ENCODE measurements at places on chromosomes 16 and 17.

- no peak for DNase-seq
These were observed 8.9 kb downstream of the CA10 start for GRCh38 chr17:52149626-52150025.

- DNase-seq: no peak
These were observed 15.2 kb downstream of the NXPH3 start for GRCh38 chr17:49590874-49591273.

DNA sequence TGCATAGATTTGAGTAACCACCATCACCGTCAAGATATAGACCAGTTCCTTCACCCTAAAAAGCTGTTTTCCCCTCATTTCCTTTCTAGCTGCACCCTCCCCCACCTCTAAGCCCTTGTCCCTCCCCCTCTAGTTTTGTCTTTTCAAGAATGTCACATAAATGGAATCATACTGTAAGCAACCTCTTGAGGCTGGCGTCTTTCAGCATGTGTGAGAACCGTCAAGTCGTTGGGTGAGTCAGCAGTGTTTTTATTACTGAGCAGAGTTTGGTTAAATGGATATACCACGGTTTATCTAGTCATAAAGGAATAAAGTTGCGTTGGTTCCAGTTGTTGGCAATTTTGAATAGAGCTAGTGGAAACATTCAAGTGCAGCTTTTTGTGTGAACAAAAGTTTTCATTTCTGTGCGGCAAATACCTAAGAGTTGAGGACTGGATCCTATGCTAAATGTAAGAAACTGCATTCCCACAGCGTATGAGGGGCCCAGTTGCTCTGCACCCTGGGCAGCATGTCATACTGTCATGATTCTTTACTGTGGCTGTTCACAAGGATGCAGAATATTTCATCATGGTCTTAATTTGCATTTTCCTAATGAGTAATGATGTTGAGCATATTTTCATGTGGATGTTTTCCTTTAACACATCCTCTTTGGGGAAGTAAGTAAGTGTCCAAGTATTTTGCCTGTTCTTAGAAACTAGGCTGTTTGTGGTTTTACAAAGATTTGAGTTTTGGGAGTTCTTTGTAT, 264.3 kb downstream of the CPPED1 start:
- no peak for DNase-seq

DNA sequence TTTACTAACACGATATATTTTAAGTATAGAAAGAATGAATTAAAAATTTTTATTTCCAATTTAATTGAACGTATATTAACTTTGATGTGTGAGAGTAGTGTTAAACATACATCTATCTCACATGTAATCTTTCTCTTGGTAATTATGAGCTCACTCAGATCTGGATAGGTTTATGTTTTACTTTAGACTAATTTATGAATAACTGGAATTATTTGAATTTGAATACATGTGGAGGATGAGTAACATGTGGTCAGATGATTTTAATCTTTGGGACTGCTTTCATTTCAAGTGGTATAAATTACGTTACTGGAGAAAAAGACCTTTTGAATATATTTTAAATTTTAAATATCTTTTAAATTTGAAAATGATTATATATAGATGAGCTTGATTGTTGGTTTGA, 49.9 kb upstream of the RHBDL3 start:
- DNase-seq: no peak

DNA sequence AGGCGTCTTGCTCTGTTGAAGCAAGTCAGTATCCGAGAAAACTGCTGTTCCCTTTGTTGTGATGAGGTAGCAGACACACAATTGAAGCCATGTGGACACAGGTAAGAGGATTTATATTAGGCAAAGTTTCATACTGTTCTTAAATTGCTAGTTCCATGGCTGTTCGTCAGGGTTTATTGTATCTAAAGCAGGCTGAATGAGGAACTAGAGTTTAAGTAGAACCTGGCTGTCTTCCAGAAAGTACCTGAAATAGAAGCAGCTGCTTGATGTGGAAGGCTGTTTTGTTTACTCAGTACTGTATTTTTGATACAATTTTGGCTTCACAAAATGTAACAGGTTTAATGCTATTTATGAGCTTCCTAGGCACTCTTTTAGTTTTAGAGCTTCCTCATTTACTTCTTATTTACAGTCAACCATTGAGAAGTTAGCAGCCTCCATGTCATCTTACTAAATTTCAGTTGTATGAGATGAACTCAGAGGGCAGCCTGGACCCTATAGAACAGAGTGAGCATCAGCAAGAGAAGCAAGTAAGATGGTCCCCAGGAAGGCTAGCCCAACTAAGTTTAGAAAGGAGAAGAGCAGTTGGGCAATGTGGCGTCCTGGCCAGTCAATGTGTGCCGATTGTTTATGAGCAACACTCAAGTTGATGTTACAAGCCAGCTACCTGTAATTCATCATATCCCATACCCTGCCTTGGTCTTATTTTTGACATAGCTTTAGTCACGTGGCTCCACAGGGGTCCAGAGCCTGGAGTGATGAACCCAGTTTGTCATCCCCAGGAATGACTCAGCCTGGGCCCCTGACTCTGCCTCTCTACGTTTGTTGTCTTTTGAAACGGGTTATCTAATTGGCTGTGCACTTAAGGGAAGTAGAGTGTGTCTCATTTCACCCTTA, 9.7 kb upstream of the ARL2BP start:
- no peak for DNase-seq

DNA sequence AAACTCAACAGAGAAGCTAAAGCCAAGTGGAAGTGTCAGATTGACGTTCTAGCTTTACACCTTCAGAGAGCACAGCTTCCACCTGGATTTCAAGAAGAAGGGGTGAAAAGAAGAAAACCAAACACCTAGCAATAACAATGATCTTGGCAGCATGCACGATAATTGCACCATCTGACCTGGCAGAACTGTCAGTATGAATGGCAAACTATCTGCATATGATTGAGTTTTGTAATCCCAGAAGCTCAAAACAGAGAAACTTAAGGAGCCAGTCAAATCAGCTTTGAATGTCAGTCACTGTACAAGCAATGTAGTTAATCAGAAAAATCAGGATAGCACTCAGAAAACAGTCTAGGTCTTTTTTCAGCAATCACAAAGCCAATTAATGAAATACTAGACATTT, 427.1 kb downstream of the ZFHX3 start:
- DNase-seq: no peak

- DNase-seq: no peak
These were observed 21.5 kb upstream of the KIFC3 start for GRCh38 chr16:57823836-57824235.

DNA sequence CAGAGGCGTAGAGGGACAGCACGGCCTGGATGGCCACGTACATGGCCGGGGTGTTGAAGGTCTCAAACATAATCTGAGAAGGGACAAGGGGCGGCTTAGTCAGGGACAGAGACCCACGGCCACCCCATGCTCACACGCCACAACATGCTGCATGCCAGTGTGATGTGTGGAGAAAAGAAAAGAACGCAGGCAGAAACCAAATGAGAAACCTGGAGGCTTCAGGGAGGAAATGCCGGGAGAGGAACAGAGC, 1.1 kb downstream of the ACTG1 start:
- DNase-seq: no peak

DNA sequence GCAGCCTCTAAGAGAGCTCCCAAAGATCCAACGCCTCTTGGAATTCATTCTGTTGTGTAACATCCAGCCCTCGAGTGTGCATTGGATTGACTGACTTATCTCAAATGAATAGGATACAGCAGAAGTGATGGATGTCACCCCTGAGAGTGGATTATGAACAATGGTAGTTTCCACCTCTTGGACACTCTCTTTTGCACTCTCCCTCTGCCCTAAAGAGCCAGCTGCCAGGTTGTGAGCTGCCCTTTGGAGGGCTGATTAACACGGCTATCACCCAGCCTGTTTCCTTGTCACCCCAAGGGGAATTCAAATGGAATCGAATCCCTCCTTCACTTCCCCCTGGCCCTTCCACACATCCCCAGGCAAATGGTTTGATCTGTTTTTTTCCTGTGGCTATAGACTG, 21.2 kb upstream of the HAPSTR1 start:
- no peak for DNase-seq

- DNase-seq: peak; percentile 30
These were observed 31.4 kb upstream of the PMFBP1 start for GRCh38 chr16:72203401-72203800.

- no peak for DNase-seq
These were observed 27.0 kb downstream of the CBFB start for GRCh38 chr16:67055712-67056487.

DNA sequence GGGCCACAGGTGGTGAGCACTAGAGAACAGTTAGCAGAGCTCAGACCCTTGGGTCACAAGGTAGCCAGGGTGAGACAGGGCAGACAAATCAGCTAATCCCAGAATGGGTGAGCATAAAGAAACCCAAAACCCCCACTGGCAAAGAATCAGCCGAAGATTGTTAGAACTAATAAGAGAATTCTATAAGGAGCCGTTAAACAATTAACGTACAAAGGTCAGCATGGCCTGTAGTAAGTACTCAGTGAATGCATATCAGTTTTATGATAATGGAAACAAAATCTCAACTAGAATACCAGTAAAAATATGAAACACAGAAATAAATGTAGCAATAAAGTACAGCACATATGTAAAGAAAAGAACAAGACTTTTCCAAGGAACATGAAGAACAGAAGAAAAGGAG, 168.6 kb downstream of the NTN1 start:
- DNase-seq: no peak

GRCh38 chr16:71542377-71542776, 16.2 kb downstream of the CHST4 start:
- no peak for DNase-seq

DNA sequence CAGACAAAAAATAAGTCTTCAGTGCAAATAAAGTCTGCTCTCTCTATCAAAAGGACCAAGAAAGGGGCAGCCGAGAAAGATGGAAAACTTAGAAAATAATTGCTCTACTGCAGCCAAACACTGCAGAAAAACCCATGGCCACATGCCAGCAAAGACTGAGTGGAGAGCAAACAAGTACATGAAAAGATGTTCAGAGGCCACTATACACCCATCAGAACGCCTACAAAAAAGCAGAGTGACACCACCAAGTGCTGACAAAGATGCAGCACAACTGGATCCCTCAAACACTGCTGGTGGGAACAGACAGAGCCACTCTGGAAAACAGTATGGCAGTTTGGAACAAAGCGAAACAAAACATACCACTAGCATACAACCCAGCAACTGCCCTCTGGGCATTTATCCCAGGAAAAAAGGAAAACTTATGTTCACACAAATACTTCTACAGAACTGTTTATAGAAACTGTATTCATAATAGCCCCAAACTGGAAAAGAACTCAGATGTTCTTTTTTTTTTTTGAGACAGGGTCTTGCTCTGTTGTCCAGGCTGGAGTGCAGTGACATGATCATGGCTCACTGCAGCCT, 36.7 kb downstream of the KIAA0753 start:
- no peak for DNase-seq

- no peak for DNase-seq
These were observed 371.5 kb downstream of the SEC14L1 start for GRCh38 chr17:77512062-77512946.

- DNase-seq: no peak
These were observed 4.4 kb upstream of the SCPEP1 start for GRCh38 chr17:56973520-56973919.

DNA sequence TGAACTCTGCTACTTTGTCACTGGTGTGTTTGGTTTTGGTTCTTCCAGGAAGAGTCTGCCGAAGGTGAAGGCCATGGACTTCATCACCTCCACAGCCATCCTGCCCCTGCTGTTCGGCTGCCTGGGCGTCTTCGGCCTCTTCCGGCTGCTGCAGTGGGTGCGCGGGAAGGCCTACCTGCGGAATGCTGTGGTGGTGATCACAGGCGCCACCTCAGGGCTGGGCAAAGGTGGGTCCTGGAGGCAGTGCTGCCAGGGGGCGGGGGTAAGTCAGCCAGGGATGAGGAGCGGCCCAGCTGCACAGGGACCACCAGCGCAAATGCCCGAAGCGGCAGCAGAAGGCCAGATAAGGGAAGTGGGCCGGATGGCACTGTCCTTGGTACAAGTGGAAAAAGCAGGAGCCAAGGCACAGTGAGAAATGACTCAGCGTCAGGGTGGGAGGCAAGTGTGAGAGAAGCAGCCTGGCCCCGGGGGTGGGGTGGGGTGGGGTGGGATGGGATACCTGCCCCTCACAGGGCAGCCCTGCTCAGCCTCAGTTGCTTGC, 41.9 kb downstream of the TMEM11 start:
- DNase-seq: no peak

DNA sequence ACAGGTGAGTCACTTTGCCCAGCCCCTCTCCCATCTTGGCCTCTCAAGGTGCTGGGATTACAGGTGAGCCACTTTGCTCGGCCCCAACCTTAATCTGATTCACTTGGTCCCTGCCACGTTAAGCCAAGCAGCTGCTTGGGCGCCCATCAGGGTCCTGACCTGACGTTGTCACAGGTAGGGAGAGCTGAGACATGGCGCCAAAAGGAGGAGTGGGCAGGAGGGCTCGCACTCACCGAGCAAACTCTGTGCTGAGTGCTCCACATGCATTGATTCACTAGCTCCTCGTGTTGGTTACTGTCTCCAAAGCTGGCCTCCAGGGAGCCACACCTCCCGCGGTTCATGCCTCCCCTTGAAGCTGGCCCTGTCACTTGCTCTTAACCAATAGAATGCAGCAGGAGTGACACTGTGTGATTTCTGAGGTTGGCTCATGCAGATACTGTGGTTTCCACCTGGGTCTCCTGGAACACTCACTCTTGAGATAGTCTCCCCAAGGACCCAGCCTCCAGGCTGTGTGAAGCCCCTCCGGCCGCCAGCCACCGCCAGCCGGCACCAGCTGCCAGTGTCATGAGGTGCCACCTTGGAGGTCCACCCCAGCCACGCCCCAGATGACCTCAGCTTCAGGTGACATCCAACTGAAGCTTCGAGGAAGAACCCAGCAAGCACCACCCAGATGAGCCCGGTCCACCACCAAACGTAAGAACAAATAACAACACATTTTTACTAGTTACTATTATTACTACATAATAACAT, 223.0 kb downstream of the GSG1L start:
- no peak for DNase-seq

DNA sequence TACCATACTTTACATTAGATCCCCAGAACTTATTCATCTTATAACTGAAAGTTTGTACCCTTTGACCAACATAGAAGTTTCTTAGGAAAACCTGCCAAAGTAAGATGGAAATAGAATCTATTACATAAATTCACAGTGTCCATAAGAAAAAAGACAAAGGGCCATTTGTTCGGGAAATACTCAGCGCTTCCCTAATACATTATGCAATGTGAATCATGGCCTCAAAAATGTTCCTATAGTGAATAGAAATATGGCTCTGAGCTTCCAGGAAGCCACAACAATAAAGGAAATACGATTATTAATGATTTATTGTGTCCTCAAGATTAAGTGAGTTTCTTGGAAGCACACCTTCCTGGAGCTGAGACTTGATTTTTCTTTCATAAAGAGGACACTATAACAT, 51.5 kb downstream of the GPRC5B start:
- DNase-seq: no peak

DNA sequence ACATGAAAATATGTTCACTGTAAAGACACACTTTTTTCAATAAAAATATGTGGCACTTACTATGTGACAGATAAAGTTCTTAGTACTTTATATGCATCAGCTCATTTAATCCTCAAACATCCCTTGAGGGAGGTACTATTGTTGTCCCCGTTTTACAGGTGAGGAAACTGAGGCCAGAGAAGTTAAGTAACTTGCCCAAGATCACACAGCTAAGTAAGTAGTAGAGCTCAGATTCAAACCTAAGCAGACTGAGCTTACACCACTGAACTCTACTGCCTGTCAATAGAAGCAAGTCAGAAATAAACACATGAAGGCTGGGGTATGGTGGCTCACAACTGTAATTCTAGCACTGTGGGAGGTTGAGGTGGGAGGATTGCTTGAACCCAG, 13.9 kb downstream of the CDH3 start:
- DNase-seq: no peak

- no peak for DNase-seq
These were observed 32.1 kb upstream of the SMURF2 start for GRCh38 chr17:64694207-64694606.

All from GM12864 (cell line).